Stimulated activated CD4-positive, alpha-beta T cell treated with anti-CD3 and anti-CD28 coated beads, Interleukin-1b, Interleukin-23, amount 100 ng/mL, for 24 hours (primary cell): ENCODE measurements at places on chromosomes 13 and 19.

DNA sequence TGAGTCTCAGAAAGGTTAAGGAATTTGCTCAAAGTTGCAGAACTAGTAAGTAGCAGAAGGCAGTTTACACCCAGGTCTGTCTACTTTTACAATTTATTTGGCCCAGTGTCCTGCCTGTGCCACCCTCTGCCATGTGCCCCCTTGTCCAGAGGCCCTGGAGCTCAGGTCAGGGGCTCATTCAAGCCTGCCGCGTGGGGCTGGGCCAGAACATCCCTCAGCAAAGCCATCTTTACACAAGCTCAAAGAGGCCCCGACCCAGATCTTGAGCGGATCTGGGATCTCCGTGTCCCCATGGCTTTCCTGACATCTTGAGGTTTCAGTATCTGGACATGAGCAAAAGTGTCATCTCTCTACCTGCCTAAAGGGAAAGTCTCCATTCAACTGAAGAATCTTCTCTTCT is 76.4 kb upstream of the VSTM2B start:
- DNase-seq: no peak

GRCh38 chr13:52703482-52703881 is 36.1 kb downstream of the CNMD start:
- no peak for DNase-seq

DNA sequence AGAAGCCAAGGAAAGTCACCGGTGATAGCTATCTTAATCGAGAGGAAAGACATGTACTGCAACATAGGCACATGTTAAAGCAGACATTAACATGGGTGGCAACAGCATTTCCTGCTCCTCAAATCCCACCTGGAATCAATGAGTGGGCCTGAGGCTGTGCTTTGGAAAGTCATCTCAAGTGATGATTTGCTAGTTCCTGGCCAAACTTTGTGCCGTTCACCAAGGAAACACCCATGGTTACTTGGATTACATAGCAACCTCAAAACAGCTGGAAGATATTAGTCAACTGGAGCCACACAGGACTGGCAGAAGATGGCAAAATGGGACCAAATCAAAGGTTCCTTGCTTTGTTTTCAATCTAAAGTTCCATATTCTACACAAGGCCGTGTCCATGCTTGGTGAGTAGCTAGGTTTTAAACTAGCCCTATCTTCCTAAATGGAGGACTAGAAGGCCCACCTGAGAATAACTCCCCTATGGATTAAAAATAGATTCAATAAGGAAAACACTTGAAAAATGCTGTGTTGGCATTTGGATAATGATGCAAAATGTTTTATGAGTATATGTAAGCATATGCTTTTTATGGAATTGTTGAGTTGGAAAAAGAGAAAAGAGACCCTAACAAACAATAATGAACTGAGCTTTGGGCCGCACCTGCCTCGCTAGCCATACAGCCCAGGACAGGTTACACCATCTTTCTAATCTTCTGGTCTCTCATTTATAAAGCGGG is 144.5 kb downstream of the RGCC start:
- DNase-seq: no peak

GRCh38 chr13:112052213-112052612 is 14.7 kb upstream of the SOX1 start:
- DNase-seq: no peak

DNA sequence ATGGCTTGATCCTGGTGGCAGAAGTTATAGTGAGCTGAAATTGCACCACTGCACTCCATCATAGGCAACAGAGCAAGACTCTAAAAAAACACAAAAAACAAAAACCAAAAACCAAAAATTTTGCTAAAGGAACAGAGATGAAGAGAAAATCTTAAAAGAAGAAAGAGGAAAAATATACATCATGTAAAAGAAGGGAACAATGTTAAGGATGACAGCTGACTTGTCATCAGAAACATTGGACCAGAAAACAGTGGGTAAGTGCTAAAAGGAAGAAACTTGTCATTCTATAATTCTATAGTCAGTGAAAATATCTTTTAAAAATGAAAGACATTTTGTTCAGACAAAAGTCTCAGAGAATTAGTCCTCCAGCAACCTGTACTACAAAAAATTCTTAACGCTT is 93.8 kb downstream of the WASF3 start:
- no peak for DNase-seq

DNA sequence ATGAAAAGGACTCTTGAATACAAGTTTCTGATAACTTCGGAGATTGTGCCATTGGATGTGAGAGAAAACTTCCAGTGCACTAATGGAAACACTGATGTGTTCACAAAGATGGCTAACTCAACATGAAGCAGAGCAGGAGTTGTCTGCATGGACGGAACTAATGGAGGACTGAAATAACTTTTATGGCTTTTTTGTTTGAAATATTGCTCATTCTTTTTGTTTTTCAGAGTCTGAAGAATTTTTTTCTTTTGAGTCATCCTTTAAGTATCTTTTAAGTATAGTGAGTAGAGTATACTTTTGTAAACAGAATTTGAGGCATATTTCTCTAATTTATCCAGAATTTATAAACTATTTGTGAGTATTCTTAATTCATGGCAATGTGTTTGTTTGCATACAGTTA is 25.7 kb downstream of the CRYL1 start:
- DNase-seq: no peak

DNA sequence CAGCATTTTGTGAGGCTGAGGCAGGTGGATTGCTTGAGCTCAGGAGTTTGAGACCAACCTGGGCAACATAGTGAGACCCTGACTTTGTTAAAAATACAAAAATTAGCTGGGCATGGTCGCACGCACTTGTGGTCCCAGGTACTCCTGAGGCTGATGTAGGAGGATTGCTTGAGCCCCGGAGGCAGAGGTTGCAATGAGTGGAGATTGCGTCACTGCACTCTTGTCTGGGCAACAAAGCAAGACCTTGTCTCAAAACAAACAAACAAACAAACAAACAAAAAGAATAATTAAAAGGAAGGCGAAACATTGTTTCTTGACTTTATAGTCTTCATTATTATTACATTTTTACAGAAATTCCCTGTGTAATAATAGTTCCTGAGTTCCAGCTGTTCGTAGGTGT is 15.9 kb downstream of the BIVM start:
- no peak for DNase-seq

DNA sequence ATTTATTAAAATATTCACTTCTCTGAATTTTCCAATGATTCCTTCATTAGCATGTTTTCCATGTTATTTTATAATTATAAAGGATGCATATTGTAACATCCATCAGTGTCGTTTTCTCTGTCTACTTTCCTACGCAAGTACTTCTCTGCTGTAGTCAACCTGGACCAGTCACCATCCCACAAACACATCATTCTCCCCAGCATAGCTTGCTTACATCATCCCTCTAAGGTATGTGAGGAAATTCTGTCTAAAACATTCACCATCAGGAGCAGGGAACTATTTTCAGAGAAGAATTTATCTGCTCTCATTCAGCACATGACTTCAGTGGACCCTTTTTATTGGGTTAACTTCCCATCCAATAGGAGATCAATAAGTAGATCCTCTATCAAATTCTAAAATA is 806.1 kb upstream of the ARGLU1 start:
- DNase-seq: no peak

DNA sequence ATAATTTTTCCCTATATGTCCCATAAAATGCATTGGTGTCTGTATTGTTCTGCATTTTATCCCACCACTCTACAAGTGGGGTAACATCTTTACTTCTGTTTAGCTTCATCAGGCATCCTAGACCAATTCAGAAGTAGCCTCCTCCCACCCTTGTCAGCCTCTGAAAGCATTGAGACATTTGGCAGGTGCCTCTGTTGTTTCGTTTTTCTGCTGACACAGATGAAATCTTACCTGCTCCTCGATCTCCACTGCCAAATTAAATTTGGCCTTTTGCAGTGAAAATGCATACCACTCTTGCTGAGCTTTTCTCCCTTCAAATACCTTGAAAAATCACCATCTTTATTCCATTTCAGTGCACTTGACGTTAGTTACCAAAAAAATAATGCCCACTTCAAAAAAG is 83.5 kb upstream of the STARD13 start:
- no peak for DNase-seq

GRCh38 chr19:49564616-49565045 is 15.7 kb downstream of the NOSIP start:
- no peak for DNase-seq

DNA sequence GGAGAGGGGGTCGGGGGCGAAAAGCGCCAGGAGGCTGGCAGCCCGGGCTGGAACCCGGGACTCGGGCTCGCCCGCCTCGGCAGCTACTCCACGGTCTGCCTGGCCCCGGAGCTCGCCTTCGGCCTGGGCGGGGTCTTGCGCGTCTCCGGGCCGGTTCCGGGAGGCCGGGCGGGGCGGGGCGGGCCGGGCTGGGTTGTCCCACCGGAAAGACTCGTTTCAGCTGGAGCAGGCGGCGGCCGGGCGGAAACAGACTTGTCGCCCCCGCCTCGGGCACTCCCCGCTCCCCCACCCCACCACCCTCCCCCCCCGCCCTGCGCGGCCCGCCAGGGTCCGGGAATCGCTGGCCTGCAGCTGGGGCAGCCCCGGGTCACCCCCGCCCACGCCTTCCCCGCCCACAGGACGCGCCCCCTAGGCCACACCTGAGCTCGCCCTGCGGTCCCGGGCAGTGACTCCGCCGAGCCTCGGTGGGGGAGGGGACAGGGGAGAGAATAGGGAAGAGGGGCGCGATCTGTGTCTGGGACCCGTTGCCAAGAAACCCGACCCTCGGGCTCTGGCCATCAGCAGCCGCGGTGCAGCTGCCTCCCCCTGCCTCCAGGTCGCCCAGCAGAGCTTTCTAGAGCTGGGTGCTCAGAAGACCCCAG is 109.4 kb downstream of the KCTD15 start:
- DNase-seq: no peak

DNA sequence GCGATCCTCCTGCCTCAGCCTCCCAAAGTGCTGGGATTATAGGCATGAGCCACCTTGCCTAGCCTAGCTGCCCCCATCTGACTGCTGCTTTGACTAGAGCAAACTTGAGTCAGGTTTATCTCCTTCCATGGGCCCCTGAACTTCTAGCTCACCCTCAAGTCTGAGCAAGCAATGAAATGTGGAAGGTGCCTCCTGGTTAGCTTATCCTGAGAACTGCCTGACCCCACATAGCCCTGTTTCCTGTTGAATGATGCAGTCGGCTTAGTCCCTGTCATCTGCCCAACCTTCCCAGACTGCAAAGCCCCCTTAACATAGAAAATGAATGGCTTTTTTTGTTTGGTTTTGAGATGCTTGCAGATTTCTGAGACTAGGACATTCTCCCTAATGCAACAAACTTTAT is 8.9 kb upstream of the TMEM160 start:
- DNase-seq: no peak

DNA sequence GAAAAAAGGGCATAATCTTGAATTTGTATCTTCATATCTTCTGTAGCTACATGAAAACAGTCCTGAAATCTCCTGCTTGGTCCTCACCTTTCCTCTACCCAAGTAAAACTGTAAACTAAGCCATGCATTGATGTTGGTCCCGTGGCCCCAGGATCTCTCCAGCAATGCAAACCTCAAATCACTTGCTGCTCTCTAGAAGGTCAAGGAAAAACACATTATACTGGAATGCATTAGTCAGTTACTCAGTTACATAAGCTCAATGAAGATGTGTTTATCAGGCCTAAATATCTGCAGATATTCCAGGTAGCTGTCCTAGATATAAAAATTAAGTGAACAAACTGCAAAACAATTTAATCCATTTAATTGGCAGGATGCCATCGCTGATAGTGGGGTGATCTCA is 261.8 kb downstream of the ABCC4 start:
- no peak for DNase-seq

GRCh38 chr19:23415561-23416191 is 20.4 kb upstream of the ZNF91 start:
- no peak for DNase-seq

- no peak for DNase-seq
These were observed 50.0 kb downstream of the PIN1 start for GRCh38 chr19:9885077-9885552.

DNA sequence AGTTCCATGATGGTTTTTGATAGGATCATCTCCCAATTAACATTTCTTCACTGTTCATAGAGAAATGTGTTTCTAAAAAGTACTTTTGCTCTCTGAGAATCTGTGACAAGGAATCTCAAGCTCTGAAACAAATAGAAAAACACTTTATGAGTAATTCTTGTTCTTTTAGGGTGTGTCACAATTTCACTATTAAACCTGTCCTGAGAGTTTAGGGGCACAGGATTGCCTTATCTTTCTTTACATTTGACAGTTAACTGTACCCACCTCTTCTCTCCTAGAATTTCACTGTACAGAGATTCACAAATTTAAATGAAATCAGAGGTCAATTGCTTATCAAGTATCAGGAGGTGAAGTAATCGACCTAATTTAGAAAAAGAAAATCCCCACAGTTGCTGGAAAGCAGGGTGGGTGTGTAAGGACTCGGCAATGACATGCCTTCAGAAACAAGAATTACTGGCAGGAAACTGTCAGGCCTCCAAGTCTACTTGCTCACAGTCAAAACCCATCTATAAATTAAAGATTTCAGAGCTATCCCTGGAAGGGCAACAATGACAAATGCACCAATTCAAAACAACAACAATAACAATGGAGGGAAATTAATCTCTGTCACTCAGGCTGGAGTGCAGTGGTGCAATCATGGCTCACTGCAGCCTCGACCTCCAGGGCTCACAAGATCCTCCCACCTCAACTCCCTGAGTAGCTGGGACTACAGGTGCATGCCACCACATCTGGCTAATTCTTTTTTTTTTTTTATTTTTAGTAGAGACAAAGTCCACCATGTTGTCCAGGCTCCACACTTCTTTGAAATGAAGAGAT is 250.2 kb downstream of the ABCC4 start:
- DNase-seq: no peak

DNA sequence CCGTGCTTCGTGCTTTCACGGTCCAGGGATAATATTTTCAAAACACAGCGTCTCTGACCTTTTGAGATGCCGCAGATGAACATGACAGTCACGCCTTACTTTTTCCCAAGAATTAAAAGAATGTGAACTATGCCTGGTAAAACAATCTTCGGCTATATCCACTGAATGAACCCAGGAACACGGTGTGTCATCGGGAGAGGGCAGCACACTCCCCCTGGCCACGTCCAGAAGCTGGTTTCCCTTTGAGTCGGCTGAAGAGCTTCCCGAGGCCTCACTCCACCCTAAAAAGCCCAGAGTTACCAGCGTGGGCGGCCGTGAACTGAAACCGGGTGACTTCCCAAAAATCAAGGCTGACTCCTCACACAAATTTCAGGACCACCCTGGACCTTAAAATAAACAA is 22.9 kb upstream of the SHISA2 start:
- no peak for DNase-seq

DNA sequence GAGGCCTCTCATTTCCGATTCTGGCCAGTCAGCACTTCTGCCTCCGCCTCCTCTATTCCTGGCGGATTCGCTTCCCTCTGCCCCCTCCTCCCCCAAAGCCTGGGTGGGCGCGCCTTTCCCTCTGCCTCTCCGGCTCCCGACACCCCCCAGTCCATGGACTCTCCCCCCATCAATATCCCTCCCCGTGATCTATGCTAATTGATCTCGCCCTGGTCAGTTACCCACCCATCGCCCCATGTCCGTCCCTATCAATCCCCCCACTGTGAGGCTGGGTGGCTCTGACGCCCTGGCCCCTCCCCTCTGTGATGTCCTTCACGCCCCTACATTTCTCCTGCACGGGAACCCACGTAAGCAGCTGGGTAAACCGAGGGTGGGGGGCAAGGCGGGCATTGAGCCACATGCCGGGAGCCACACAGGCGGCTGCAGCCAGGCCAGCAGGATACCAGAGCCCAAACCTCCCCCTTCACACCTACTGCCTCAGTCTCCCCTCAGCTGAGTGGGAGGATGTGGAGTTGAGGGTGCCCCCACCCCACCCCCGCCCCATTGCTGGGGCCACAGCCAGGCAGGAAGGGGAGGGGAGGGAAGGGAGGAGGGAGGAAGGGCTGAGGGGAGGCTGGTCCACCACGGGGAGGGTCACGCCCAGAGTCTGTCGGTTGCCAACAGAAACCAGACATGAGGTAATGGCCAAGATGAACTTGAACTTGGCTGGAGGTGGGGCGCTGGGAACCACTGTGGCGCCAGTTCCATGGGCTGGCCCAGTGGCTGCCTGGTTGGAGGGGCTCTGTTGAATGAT is 21.0 kb downstream of the SMIM24 start:
- DNase-seq: no peak
